NCI-H1048 (cell line): ENCODE measurements at places on chromosomes 12 and 14.

- DNase-seq: no peak
Observed at GRCh38 chr14:32217301-32217700, 14.2 kb upstream of the RNU6-8 start.

- no peak for DNase-seq
Observed at GRCh38 chr14:53528185-53528671, 375.1 kb upstream of the DDHD1 start.

GRCh38 chr12:110782094-110782493 is 39.4 kb upstream of the PPP1CC start:
- no peak for DNase-seq

GRCh38 chr12:76942267-76942666 is 63.4 kb upstream of the CSRP2 start:
- DNase-seq: no peak

- DNase-seq: peak; percentile 11
Observed at GRCh38 chr14:96741151-96741977, 55.8 kb upstream of the VRK1 start.

DNA sequence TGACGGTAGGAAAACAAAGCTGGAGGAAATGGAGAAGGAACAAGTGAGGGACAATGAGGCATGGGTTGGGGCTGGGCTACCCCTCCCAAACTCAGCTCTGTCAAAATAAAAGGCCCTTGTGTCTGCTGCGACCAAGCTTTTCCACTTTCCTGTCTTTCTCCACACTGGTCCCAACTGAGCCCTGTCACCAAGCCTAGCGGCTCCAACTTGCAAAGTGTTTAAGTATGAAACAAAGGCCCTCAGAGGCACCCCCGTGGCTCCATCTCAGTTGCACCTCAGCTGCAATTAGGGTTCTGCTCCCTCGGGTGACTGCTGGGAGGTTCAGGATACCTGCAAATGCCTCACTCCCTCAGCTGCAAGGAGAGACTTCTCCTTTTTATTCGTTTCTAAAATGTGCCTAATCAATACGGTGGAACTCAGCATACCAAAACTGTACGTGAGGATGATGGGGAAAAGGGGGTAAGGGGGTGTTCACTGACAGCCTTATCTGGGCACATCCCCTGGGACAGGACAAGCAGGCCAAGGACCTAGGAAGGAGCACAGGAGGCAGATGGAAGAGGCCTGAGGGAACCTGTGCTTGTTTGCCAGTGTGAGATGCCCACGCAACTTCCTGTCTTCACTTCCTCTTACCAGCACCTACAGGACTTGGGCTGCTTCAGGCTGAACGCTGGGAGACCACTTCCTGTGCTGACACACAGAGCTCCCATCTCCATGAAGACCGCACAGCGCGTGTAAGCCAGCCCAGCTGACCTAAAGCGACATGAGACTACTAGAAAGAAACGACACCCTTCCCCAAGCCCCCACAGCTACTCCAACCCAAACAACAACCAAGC is 8.9 kb downstream of the VAMP1 start:
- DNase-seq: no peak

GRCh38 chr12:95395696-95396095 is 78.3 kb upstream of the METAP2 start:
- no peak for DNase-seq

GRCh38 chr12:76685246-76685678 is 78.7 kb upstream of the ZDHHC17 start:
- DNase-seq: no peak

- no peak for DNase-seq
Observed at GRCh38 chr12:823028-823698, 70.8 kb downstream of the WNK1 start.

DNA sequence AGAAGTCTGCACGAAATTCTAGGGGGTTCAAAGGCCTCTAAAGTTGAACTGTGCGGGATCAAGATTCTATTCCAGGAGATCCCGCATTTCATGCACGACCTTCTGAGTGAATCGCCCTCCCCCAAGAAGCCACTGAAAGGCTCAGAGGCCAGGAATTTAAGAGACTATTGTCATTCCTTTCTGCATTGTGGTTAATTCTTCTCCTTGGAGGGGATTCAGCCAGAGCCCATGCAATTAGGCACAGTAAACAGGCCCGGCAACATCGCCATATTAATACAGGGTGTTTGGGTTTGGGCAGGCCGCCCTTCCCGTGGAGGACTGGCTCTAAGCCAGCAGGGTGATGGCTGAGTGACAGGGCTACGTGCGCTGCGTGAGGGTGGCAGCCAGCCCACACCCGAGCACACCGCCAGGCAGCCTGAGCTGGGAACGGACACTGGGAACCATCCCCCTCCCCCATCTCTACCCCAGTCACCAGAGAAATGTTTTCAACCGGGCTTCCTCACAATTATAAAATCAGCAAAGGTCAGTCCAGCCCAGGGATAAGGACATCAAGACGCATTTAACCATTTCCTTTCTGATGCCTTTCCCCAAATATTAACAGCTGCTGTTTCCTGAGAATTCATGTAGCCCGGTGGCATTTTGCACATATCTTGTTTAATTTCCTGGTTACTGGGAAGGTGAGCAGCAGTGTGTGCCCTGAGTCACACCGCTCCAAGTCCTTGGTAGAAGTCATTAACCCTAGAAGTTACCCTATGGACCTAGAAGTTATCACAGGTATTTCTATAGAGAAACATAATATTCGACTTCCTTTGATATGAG is 12.5 kb downstream of the EGLN3 start:
- no peak for DNase-seq

DNA sequence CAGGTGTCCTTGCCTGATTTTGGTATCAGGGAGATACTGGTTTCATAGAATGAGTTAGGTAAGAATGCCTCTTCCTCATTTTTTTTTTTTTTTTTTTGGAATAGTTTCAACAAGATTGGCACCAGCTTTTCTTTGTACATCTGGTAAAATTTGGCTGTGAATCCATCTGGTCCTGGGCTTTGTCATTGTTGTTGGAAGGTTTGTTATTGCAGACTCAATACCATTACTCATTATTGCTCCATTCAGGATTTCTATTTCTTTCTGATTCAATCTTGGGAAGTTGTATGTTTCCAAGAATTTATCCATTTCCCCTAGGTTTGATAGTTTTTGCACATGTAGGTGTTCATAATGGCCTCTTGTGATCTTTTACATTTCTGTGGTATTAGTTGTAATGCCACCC is 126.0 kb upstream of the KITLG start:
- DNase-seq: no peak

DNA sequence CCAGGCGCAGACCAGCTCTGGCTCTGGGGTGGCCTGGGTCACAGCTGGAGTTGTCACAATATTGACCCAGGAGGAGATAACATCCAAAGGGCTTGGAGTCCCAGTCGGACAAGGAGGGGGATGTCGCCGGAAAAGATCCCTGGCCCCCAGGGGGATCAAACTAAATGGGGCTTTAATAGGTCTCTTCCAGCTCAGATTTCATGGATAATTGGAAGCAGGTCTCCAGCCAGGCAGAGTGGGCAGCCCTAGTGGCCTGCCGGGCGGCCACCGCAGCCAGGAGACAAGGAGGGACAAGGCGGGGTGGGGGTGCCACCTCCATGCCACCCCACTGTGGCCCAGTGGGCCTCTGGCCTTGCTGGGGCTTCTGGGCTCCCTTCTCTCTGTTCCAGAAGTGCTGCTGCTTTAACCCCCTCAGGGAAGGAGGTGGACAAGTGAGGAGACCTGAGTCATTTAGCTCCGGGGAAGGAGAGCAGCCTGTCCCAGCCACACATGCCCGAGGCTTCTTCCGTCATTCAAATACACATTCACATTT is 23.1 kb upstream of the PGF start:
- no peak for DNase-seq

DNA sequence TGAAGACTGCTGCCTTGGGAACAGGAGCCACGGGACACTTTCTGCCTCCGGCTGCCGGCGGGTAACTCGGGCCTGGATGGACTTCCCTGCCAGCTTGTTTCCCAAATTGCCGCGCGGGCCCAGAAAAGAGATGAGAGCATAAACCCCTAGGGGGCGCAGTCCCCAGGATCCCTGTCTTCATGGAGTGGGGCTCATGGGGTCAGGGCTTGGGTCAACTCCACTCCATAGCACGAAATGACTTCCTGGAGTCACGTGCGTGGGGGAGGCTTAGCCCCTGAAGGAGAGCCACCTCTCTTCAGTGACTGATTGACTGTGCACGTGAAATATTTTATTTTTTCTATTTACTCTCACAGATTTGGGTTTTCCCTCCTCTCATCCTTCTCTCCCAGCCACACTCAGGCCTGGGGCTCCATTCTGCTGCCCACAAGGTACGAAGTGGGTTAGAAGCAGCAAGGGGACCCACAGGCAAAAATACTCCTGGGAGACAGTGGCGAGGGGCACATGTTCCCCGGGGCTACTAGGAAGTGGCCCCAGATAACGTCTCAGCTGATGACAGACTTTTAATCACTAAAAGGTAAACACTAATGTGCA is 10.0 kb downstream of the PGF start:
- DNase-seq: no peak

- DNase-seq: peak; percentile 68
Observed at GRCh38 chr12:65948320-65949008, 124.2 kb downstream of the HMGA2 start.

DNA sequence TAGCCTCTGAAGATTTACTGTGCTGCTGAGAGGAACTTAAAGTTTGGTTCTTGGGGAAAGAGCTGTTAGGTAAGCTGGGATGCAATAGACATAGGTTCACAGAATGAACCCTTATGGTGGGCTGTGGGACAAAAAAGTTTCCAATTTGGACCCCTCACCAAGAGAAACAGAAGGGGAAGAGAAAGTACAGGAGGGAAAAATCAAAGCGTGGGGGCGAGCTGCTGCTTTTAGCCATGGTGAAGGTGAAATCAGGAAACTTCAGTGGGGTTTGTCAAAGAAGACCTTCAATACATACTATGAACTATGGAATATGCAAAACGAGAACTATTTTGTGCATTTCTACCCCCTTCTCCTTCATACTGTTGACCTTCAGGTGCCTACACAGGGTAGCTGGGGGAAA is 10.6 kb upstream of the NINJ2 start:
- DNase-seq: no peak

- peak; percentile 2 for DNase-seq
Observed at GRCh38 chr14:79011091-79011919, 841.1 kb downstream of the NRXN3 start.

GRCh38 chr14:52703225-52703624 is 3.8 kb upstream of the PSMC6 start:
- no peak for DNase-seq

DNA sequence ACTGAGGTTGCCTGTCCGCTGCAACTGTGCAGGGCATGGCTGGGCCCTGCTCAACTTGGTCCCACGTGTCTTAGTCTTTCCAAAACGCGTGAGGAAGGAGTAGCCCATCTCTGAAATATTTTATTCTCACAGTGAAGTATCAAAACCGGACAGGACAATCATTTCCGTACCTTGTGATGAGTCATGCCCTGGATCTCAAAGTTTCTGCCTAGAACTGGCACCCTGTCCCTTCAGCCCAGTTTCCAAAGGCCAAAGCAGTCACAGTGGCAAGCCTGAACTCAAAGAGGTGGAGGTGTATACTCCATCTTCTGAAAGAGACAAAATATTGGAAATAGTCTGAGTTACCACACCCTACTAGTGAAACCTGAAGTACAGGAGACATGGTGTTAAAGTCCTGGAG is 28.5 kb upstream of the SRGAP1 start:
- no peak for DNase-seq

DNA sequence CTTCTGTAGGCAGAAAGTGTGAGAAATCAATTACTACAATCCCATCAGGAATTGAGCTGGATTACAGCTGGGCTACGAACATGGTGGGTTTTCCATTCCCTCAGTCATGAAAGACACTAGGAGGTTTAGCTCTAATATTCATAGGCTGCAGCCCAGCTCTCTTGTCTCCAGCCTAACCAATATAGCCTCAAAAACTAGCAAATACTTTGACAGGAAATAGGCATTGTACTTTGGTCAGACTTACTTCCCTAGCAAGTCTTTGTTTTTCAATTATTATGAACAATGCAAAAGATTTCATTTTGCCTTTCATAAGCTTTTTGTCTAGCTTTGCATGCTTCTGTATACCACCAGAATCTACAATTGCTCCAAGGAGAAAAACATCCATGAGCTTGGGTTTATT is 296.2 kb downstream of the GPHN start:
- DNase-seq: no peak

DNA sequence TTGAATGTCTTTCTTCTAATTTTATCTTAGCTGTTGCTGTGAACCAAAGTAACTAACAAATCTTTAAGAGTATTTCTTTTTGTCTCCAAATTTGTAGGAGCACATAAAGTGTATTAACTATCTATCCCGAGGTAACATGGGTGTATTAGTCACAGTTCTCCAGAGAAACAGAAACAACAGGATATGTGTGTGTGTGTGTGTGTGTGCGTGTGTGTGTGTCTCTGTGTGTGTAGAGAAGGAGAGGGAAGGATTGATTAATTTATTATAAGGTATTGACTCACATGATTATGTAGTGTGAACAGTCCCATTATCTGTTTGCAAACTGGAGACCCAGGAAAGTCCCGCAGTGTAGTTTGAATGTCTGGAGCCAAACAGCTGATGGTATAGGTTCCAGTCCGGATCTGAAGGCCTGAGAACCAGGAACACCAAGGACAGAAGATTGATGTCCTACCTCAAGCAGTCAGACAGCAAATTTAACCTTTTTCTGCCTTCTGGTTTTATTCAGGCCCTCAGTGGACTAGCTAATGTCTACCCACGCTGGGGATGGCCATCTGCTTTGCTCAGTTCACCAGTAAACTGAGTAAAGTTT is 14.4 kb downstream of the G2E3 start:
- no peak for DNase-seq

DNA sequence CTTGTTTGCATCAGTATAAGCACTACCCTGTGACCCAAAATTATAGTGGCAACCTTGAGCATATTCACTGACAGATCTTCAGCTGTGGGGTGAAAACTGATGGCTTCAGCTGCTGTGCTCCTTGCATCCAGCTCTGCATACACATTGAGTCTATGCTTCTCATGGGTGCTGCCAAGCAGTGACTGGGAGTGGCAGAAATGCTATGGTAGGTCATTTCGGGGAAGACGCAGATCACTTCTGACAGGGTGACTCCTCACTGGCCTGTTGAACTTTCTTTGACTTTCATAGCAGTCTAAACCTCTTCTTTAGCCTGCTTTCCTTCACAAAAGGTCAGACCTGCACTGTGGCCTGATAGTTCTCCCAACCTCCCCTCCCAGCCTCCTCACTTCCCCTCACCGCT is 5.6 kb upstream of the ALDH1L2 start:
- DNase-seq: no peak

DNA sequence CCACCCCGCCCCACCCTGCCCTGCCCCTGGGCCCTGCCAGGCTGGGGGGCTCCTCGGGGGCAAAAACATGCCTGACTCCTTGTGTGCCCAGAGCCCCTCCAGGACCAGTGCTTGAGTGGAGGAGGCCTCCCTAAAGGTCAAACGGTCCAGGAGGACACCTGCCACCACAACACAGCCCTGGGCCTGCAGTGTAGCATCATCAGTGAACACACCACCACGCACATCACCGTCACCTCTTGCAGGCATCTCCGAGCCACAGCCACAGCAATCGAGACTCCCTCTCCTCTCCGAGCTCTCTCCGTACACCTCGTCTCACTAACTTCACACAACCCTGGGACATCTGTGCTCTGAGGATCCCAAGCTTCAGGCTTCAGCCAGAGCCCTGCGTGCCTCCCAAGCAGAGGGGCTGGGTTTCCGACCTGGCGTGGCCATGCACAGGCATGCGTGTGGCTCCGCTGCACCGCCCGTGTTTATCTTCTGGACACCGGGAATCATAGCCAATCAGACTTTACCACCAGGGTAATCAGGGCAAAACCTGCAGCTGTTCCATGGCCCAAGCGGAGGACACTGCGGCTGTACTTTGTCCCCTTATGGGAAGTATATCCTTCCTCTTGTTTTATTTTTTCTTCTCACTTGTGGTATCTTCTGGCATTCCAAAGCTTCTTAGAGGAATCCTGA is 6.2 kb upstream of the DIO3 start:
- DNase-seq: no peak

GRCh38 chr12:71061451-71061850 is 96.3 kb downstream of the TSPAN8 start:
- no peak for DNase-seq
